Kasumi-1 (cell line): ENCODE measurements at places on chromosomes 12 and 14.

DNA sequence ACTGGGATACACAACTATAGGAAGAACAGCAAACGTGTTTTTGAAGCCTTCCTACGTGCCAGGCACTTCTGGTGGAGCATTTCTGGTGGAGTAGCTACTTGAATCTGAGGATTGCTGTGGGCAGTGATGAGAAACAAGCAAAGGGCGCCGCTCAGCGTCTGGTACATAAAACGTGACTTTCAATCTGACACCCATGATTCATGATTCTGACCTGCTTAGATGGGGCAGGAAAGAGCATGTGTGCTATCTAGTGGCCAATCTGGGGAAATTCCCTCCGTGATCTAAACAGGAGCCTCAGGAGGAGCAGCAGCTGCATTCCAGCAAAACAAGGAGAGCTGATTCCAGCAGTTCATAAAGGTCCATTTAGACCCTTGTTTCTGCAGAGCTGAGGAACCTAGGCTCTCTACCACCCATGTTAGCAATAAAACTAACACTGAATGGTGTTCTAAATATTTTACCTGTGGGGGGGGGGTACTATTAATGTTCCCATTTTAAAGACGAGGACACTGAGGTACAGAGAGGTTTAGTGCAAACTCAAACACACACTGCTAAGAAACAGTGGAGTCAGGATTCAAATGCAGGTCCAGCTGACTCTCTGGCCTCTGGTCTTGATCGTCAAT lies 37.8 kb downstream of the PAH start:
- peak; percentile 69 for DNase-seq

- DNase-seq: no peak
Observed at GRCh38 chr14:52883658-52884057, 67.2 kb downstream of the FERMT2 start.

- DNase-seq: no peak
Observed at GRCh38 chr14:65815127-65815526, 402.6 kb downstream of the FUT8 start.

- DNase-seq: no peak
Observed at GRCh38 chr12:112916270-112916669, 9.5 kb downstream of the OAS1 start.

- no peak for DNase-seq
Observed at GRCh38 chr12:9792961-9793617, 32.4 kb upstream of the CD69 start.

GRCh38 chr14:77087631-77088030 lies 10.4 kb upstream of the CIPC start:
- DNase-seq: no peak

DNA sequence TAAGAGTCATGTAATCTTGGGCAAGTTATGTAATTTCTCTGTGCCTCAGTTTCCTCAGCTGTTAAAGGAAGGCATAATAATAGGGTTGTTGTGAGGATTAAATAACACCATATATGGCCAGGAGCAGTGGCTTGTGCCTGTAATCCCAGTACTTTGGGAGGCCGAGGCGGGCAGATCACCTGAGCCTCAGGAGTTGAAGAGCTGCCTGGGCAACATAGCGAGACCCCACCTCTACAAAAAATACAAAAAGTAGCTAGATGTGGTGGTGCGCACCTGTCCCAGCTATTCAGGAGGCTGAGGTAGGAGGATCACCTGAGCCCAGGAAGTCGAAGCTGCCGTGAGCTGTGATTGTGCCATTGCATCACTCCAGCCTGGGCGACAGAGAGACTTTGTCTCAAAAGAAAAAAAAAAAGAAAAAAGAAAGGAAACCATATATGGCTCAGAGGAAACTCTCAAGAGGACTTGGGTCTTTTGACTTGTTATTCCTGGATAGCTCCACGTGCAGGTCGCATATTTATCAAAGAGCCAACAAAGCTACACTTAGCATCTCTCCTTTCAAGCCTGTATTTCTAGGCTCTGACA lies 6.9 kb downstream of the GPRC5A start:
- no peak for DNase-seq

DNA sequence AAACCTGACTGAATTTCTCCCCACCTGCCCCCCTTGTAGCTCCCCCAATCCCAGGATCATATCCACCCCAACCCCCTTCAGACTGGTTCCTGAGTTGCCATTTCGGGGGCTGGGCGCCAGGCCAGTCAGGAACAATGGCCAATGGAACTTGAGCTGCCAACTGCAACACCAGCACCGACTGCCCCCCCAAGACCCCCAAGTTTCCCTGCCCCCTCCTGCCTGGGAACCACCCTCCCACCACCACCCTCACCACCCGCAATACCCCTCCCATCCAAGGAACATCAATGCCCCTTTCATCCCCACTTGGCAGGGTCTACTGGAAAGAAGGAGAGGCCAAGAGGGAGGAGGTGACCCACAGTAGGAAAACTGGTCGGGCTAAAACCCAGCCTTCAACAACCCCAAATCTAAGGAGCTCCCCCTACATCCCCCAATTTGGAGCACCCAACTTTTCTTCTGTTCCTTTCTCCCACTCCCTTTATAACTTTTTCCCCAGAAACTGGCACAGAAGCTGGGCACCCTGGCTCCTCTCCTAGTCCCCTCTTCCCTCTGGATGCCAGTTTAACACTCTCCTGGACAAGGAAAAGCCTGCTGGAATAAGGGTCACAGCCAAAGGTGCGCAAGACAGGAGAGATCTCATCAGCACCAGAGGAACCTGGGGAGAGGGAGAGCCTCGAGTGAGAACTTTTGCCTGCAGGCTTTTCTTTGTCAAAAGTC lies 1.6 kb upstream of the NDRG2 start:
- DNase-seq: no peak

GRCh38 chr12:27637524-27637923 lies 58.7 kb upstream of the REP15 start:
- DNase-seq: no peak

DNA sequence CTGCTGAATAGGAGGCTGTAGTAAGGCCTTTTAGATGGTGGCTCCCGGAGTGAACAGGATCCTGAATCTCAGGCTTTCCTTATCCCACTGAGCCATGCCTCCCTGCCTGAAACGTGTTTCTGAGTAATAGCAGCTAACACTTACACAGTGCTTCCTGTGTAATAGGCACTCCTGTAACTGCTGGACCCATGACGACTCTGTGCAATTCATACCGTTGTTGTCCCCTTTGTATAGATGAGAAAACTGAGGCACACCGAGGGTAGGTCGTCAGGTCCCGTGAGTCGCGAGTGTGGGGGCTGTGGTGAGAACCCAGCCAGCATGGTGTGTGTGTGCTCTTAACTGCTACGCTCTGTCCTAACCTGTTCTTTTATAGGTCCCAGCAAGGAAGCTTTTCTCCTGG lies 193.6 kb downstream of the CACNA1C start:
- no peak for DNase-seq
